SJSA1 (cell line): ENCODE measurements at places on chromosomes 3 and 15. TPM values are rescaled to one million over a fixed set of nuclear protein-coding genes. Genes with fewer than 3 reads are reported as not detected.

PAK6 gene
- total RNA-seq = 0.05 and 0.09 TPM in 2 replicates

QRICH1 gene
- 37.8 and 77.3 TPM in 2 replicates for total RNA-seq

TUSC7 gene
- total RNA-seq = not detected in 2 replicates

TRH gene
- not detected in 2 replicates for total RNA-seq

UBAP1L gene
- total RNA-seq = 0.38 and 0.87 TPM in 2 replicates

SEMA3G gene
- 0.13 TPM in 1 of 2 replicates, not detected in the other for total RNA-seq

KY gene
- total RNA-seq = 0.05 TPM in 1 of 2 replicates, not detected in the other

TMEM158 gene
- total RNA-seq = 11.4 and 16.5 TPM in 2 replicates

RPL4 gene
- 1,680 and 3,551 TPM in 2 replicates for total RNA-seq

SNTN gene
- total RNA-seq = not detected in 2 replicates

FSTL1 gene
- total RNA-seq = 1,346 and 1,532 TPM in 2 replicates

PLXNA1 gene
- 28.7 and 44.4 TPM in 2 replicates for total RNA-seq

TEX55 gene
- not detected in 2 replicates for total RNA-seq

ERICH6 gene
- total RNA-seq = not detected in 2 replicates

HHATL gene
- total RNA-seq = not detected in 2 replicates

LINGO1 gene
- not detected in 2 replicates for total RNA-seq

SPATA12 gene
- not detected in 2 replicates for total RNA-seq
